Adrenal gland (tissue), 19 donors: ENCODE measurements at places on chromosomes 6 and 20. TPM values are rescaled to one million over a fixed set of nuclear protein-coding genes. Genes with fewer than 3 reads are reported as not detected.

Gene RSPH9
- total RNA-seq: 0.34 TPM

Gene C6orf15
- total RNA-seq: not detected

Gene COL10A1
- not detected for total RNA-seq

Gene FIG4
- 16.8 TPM for total RNA-seq

Gene LINC00237
- not detected for total RNA-seq

Gene CLPSL1
- not detected for total RNA-seq

Gene AVP
- not detected for total RNA-seq

Gene C20orf202
- total RNA-seq: 0.36 TPM

Gene SAMD3
- total RNA-seq: 2.4 TPM

Gene LKAAEAR1
- total RNA-seq: not detected

Gene SRSF6
- total RNA-seq: 160 TPM

Gene DEFB124
- total RNA-seq: not detected

Gene DNMT3B
- total RNA-seq: 1.3 TPM

Gene CALHM5
- total RNA-seq: 0.87 TPM

Gene MEI4
- 0.67 TPM for total RNA-seq
